HFFc6 (cell line): ENCODE measurements at places on chromosomes 1 and 21. TPM values are rescaled to one million over a fixed set of nuclear protein-coding genes. Genes with fewer than 3 reads are reported as not detected.

The UTS2 gene
- total RNA-seq = not detected in 3 replicates

The ADCY10 gene
- total RNA-seq = 0.12 to 0.24 TPM in 2 of 3 replicates, not detected in the other

The KIF26B gene
- 5.0 to 7.3 TPM (median 5.7 TPM) in 3 replicates for total RNA-seq

The KRTAP21-2 gene
- not detected in 3 replicates for total RNA-seq

The SYNC gene
- 39.7 to 50.6 TPM (median 39.7 TPM) in 3 replicates for total RNA-seq

The CRABP2 gene
- total RNA-seq = 54.7 to 79.5 TPM (median 58.3 TPM) in 3 replicates

The OR2L13 gene
- not detected in 3 replicates for total RNA-seq

The IPO13 gene
- 25.1 to 30.2 TPM (median 28.4 TPM) in 3 replicates for total RNA-seq

The ELOVL1 gene
- 155 to 190 TPM (median 162 TPM) in 3 replicates for total RNA-seq

The KRTAP11-1 gene
- not detected in 3 replicates for total RNA-seq
